ENCODE measurements at places on chromosomes 7 and 10.

DNA sequence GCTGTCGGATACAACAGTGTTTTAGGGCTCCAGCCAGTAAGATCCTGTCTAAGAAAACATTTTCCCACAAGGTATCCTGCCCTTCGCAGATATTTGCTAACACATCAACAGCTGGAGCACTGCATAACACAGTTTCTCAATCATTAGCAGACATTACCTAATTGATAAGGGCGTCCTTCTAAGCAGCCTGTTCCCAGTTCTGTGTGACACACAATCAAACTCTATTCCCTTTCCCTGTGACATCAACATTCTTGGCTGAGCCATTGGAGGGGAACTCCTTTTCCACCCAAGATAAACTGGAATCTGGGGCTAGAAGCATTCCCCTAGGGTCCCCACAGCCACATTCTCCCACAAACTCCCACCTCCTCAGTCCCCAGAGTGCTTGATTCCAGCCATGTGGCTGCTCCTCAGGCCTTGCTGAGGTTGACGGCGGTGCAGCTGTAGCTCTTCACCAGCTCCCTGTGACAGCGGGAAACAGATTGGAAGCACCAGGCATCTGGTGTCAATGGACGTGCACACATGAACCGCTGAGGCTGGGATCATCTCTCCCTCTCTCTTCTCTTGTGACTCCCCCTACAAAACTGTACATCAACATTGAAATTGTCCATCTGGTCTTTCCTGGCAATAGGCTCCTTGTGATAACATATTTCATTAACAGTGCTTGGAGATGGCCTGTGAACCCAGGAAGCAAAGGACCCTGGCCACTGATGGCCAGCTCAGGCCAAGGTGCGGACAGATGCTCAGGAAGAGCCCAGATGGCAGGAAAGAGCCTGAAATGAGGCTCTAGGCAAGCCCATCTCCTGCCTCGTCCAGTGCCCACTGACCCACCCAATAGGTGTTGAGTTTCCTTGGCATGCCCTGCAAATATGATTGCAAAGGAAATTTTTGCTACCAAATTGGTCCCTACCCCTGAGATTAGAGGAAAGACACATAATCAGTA lies 131.1 kb upstream of the TBX20 start:
- no peak for DNase-seq

- DNase-seq, result no peak
Measured at GRCh38 chr10:24551161-24551560, 172.5 kb downstream of the ARHGAP21 start.

- no peak for DNase-seq
Measured at GRCh38 chr7:50607524-50608125, 42.4 kb upstream of the DDC start.

DNA sequence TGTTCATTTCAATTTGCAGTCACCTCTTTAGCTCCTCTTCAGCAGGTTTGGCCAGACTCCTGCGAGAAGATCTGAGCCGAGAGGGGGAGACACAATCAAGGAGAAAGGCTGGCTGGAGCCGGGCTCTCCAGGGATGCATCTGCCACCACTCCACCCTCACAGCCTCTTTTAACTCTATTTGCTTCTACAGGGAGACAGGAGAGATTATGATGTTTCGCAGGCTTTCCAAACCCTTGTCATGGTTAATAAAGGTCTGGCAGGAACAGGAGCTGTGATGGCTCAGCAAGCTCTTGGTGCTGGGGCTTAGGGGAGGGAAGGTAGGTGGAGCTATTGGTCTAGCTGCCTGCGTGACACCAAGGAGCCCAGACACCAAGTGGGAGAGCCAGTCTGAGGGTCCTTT lies 448.1 kb upstream of the PODXL start:
- no peak for DNase-seq

- no peak for DNase-seq
Measured at GRCh38 chr7:72444026-72444776, 32.1 kb upstream of the CALN1 start.

- no peak for DNase-seq
Measured at GRCh38 chr10:70898687-70899086, 10.3 kb upstream of the PCBD1 start.

GRCh38 chr10:33930079-33930478 lies 595.6 kb upstream of the NRP1 start:
- DNase-seq, result no peak

GRCh38 chr7:33418251-33418701 lies 288.9 kb downstream of the BBS9 start:
- DNase-seq, result no peak

DNA sequence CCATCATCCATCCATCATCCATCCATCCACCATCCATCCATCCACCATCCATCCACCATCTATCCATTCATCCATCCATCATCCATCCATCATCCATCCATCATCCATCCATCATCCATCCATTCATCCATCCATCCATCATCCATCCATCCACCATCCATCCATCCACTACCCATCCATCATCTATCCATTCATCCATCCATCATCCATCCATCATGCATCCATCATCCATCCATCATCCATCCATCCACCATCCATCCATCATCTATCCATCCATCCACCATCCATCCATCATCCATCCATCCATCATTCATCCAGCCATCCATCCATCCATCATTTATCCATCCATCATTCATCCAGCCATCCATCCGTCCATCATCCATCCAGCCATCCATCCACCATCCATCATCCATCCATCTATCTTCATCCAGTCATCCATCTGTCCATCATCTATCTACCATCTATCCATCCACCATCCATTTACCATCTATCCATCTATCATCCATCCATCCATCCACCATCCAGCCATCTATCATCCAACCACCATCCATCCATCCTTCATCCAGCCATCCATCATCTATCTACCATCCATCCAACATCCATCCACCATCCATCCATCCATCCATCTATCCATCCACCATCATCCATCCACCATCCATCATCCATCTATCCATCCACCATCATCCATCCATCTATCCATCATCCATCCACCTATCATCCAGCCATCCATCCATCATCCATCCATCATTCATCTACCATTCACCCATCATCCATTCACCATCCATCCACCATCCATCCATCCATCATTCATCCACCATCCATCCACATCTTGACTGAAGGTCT lies 153.8 kb downstream of the SH3PXD2A start:
- DNase-seq, result no peak
